Stimulated activated CD4-positive, alpha-beta T cell treated with anti-CD3 and anti-CD28 coated beads, Interleukin-4, amount 100 ng/mL, for 4 hours (primary cell): ENCODE measurements at places on chromosomes 5 and 9.

DNA sequence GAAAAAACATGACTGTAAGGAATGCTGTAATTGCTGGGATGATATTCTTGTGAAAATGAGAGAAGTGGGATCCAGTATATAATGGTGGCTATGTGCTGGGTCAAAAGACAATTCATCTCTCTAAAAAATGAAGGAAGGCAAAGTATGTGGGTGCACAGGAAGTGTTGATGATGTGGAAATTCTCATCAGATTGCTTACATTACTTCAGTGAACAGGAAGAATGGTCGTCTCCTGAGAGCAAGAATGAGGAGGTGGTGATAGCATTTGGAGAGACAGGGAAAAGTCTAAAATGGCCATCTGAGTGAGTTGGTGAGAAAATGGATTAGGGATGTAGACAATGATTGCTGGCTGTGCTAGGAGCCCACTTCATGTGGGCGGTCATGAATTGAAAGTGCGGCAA is 253.5 kb upstream of the NREP start:
- no peak for DNase-seq

GRCh38 chr9:7340451-7340850 is 459.1 kb downstream of the DMAC1 start:
- no peak for DNase-seq

DNA sequence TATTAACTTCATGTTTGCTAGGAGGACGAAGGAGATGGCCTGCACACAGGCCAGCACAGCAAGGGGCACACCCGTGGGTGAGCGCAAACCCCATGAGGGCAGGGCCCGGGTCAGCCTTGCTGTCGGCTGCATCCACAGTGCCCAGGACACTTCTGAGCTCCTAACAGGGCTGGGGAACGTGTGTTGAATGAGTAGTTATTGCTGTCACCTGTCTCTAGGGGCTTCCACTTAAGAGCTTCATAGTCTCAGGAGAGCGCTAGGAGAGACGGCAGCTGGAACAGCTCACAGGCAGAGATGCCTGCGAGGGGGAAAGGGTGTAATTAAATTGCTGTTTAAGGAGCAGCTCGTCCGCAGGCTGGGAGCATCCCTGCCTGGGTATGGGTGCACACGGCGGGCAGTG is 91.4 kb upstream of the NEURL1B start:
- no peak for DNase-seq

DNA sequence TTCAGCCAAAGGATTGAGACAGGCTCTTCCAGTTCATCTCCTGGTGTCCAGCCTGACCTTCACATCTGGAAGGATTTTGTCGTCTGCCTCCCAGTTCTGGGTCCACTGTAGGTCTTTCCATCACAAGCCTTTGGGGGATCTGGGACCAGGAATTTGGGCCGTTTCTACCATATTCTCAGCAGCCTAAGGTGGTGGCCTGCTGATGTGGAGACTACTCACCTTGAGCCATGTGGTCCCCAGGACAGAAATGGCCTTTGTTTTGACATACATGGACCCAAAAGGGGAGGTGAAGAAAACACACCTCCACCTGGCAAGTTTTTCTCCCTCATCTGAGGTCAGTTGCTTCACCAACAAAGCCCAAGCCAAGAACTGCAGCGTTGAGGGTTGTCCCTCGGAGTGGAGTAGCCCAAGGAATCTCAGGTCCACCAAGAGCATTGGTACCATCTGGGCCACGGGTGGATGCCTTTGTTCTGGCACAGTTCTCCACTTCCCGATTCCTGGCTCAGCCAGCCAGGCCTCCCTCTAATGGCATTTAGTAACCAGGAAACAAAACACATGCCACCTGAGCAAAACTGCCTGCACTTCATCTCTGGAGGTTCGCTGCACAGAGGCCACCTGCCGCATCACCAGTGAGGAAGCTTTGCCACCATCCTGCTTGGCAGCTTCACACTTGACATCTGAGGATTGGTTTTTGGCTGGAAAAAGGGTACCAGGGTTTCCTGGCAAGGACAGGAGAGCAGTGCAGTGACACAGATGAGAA is 24.7 kb downstream of the AMBP start:
- DNase-seq: no peak

DNA sequence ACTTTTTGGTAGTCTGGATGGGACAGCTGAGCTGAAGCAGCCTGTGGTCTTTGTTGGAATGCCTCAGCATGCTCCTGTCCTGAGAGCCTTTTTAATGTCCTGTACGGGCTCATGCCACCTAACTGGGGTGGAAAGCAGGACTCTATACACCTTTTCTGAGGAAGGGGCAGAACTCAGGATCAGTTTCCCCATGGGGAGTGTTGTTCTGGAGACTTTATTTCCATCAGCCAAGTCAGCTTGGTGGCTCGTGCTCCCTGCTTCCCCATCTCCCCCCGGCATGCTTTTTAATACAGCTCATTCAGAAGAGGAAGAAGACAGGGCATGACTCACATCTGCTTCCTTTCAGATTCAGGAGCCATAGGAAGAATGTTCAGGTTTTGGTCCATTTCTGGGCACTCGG is 5.1 kb upstream of the SEPTIN8 start:
- DNase-seq: no peak

- DNase-seq: no peak
These were observed 56.0 kb upstream of the SARDH start for GRCh38 chr9:133794016-133794760.
